ENCODE measurements at places on chromosomes 11 and 22.

DNA sequence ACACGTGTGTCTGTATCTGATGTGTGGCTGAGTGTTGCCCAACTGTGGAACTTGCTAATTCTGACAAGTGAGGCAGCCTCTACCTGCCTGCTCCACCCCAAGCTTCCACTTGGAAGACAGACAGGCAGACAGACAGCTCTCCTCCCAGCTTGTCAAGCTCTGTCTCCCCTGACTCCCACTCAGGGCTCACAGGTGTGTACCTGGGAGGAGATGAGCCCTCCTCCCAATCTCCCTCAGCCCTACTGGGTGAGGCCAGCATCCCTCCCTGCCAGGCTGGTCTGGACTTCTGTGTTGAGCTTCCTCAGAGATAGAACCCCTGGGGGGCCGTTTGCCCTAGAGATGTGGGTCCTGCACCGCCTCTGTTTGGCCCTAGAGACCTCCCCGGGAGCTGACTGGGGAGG is 1.0 kb upstream of the CHRM1 start:
- no peak for DNase-seq

DNA sequence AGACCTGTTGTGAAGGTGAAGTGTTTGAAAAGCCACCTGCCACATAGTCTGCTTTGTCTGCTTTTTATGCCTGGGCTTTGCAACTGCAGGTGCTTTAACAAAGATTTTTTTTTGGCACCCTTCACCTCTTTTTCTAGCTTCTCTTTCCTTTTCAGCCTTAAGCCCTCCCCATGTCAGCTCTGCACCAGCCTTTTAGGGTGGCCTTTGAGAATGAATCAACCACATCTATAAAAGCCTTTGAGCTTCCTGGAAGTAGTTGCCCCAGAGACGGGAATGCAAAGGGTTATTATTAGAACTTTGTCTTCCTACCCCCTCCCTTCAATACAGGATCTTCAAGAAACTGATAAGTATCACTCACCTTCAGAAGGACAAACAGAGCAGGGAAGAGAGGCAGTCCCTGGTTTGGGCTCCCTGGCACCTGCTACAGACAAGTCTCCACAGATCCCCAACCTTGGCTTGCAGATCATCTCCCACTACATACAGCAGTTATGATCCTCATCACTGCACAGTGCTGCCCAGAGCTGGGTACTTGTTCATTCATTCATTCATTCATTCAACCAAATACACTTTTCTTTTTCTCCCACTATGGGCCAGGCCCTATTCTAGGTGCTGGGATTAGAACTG is 8.0 kb downstream of the PVALB start:
- DNase-seq = no peak

- DNase-seq = no peak
Observed at GRCh38 chr11:64095949-64096348, 60.2 kb downstream of the FLRT1 start.

DNA sequence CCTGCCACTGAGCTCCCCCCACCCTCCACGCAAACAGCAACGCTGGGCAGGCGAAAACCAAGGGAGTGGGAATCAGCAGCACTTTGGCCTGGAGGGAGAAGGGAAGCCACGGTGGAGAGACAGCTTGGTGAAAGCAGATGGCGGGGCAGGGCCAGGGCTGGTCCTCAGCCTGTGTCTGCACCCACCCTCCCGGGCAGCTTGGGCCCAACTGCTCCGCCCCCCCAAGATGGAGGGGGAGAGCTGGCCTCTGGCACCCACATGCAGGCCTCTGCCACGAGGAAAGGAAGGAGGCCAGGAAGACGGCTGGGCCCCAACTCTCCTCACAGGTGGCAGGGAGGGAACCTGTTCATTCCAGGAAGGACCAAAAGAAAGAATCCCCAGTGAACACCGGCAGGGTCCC is 17.8 kb downstream of the MAFF start:
- no peak for DNase-seq

DNA sequence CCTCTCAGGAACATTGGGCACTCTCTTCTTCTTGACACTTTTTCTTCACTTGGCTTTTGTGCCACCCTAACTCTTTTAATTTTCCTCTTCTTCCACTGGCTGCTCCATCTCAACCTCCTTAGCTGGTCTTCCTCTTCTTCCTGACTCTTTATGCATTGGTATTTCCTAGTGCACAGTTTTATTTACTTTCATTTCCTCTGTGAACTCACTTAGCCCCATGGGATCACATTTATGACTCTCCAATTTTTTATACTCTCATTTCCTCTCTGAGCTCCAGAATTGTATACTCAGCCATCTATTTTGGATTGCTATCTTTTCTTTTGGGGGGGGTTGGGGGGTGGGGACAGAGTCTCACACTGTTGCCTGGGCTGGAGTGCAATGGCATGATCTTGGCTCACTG is 38.5 kb upstream of the LARGE1 start:
- no peak for DNase-seq

DNA sequence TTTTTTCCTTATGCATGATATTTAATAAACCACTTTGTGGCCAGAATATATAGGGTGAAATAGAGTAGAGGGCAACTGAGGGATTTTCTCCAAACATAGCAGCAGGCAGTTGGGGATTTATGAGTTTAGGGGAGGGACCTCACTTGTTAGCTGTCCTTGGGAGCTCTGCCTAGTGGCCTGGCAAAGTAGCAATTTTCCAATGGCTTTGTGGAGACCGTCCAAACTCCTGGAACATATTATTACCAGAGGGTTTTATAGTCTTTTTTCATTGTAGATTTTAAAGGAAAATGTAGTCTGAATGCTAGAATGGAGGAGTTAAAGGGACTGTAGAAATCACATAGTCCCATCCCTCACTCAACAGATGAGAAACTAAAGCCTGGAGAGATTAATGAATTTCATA is 32.3 kb downstream of the AMOTL1 start:
- no peak for DNase-seq

Measured in activated naive CD4-positive, alpha-beta T cell treated with anti-CD3 and anti-CD28 coated beads, Interleukin-2, amount 50 U/mL, for 16 hours (primary cell).